ENCODE measurements at places on chromosomes 5 and 9. TPM values are rescaled to one million over a fixed set of nuclear protein-coding genes. Genes with fewer than 3 reads are reported as not detected.

- DNase-seq = no peak
Measured at GRCh38 chr9:35106343-35106730, 3.4 kb upstream of the STOML2 start.

Gene TLX3
- polyA plus RNA-seq = not detected

Gene DDX4
- 0.23 TPM for polyA plus RNA-seq

GRCh38 chr5:125267636-125268248 is 521.3 kb upstream of the ZNF608 start:
- DNase-seq = no peak
